ENCODE measurements at places on chromosomes 2 and 18. TPM values are rescaled to one million over a fixed set of nuclear protein-coding genes. Genes with fewer than 3 reads are reported as not detected.

GRCh38 chr2:9705196-9705595 is 74.4 kb upstream of the YWHAQ start:
- H3K4me1 ChIP-seq = no peaks in the 10 kb centered on the region
- DNase-seq = no peak
- H3K4me3 ChIP-seq = no peak overlapping the region
- H3K27ac ChIP-seq = no peak overlapping the region

GRCh38 chr2:39524061-39524460 is 87.0 kb upstream of the MAP4K3 start:
- no peak overlapping the region for H3K27ac ChIP-seq
- DNase-seq = no peak
- H3K27me3 ChIP-seq = no peaks in the 10 kb centered on the region
- H3K4me1 ChIP-seq = no peaks in the 10 kb centered on the region
- no peak overlapping the region for H3K4me3 ChIP-seq

PHLPP1 gene
- 4.5 TPM for total RNA-seq

PRKCE gene
- total RNA-seq = 3.2 TPM
